ENCODE measurements at places on chromosomes 16 and 17.

GRCh38 chr16:63943566-63943965 is 1178.3 kb downstream of the CDH11 start:
- DNase-seq: no peak

GRCh38 chr17:3532106-3532858 is 25.3 kb downstream of the TRPV3 start:
- DNase-seq: no peak

DNA sequence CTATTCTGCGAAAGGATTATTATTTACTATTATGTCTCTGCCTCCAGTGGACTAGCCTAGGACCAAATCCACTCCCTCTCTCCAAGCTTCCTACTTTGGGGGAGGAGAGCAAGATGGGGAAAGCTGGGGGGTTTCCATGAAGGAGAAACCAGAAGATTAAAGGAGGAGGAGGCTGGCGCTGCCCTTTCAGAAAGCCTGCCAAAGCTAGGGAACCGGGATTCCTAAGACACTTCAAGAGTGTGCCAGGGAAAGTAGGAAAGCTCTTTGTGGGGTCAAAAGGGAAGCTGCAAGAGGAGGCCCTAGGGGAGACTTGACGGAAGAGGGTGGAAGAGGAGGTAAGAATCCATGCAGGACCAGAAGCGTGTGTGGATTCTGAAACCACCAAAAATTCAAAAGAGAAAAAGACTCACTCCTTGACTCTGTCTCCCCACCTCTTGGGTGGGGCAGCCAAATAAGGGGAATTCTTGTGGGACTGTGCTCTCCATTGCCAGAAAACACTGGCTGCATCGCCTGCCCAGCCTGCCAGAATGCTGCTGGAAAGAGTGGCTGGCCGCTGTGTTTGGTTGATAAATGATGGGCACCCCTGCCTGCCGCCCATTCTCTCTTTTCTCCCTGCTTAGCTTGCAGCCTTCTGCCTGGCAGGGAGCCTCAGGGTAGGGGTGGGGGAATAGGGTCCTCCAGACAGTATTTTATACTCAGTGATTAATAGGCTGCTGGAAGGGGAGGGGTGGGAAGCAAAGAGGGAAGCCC is 11.8 kb upstream of the KAT7 start:
- no peak for DNase-seq

- DNase-seq: no peak
Measured at GRCh38 chr16:20401066-20401465, 3.5 kb downstream of the PDILT start.

DNA sequence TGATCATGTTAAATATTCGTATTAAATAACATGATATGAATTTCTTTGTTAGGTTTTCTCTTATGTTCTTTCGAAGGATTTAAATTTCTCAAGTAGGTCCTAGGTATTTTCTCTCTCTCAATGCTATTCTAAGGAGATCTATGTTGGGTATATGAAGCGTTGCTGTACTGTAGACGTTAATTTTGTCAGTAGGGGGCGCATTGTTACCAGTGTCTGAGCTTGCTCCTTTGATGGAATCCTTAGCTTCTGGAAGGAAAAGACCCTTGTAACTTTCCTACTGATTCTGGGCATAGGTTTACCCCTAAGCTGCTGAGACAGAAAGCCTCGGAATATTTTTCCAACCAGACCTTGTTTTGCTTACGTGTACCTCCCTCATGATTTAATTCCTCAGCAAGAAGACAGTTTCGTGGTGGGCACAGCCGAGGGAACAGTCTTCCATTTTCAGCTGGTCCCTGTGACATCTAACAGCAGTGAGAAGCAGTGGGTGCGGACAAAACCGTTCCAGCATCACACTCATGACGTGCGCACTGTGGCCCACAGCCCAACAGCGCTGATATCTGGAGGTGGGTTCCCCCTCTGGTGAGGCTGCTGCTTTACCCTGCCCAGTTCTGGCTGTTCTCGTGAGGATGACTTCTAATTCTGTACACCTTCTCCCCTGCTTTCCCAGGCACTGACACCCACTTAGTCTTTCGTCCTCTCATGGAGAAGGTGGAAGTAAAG is 17.9 kb downstream of the UTP4 start:
- no peak for DNase-seq

DNA sequence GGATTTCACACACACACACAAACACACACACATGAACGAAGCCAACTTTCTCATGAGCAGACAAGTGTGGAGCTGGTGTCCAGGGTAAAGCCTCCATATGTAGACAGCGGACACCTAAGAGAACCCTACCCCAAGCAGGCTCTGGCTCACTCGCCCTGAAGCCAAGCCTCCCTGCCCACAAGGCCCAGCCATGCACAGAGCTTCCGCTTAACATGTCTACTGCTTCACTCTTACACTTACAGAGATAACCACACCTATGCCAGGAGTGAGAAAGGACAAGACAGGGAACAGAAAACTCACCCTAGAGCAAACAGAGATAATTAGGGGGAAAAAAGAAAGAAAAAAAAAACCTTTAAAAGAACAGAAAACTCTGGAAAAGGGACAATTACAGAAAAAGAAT is 67.5 kb downstream of the CYTH1 start:
- no peak for DNase-seq

- DNase-seq: no peak
Measured at GRCh38 chr17:82345151-82345976, 11.8 kb upstream of the SECTM1 start.

DNA sequence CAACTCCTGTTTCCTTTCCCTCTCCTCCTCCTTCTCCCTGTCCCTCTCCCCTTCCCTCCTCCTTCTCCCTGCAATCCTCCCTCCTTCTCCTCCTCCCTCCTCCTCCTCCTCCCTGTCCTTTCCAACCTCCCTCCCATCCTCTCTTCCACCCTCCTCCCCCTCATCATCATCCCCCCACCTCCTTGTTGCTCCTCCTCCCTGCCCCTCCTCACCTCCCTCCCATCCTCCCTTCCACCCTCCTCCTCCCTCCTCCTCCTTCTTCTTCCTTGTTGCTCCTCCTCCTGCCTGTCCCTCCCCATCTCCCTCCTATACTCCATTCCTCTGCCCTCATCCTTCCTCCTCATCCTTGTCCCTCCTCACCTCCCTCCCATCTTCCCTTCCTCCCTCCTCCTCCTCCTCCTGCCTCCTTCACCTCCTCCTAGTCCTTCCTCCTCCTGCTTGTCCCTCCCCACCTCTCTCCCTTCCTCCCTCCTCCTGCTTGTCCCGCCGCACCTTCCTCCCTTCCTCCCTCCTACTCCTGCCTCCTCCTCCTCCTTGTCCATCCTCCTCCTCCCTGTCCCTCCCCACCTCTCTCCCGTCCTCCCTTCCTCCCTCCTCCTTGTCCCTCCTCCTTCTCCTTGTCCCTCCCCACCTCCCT is 222.5 kb downstream of the IRF8 start:
- no peak for DNase-seq

GRCh38 chr17:64009571-64010402 is 10.6 kb downstream of the ICAM2 start:
- no peak for DNase-seq

- no peak for DNase-seq
Measured at GRCh38 chr16:20621406-20621805, 45.2 kb upstream of the ACSM2B start.

- no peak for DNase-seq
Measured at GRCh38 chr17:44780845-44781480, 22.2 kb downstream of the ADAM11 start.

DNA sequence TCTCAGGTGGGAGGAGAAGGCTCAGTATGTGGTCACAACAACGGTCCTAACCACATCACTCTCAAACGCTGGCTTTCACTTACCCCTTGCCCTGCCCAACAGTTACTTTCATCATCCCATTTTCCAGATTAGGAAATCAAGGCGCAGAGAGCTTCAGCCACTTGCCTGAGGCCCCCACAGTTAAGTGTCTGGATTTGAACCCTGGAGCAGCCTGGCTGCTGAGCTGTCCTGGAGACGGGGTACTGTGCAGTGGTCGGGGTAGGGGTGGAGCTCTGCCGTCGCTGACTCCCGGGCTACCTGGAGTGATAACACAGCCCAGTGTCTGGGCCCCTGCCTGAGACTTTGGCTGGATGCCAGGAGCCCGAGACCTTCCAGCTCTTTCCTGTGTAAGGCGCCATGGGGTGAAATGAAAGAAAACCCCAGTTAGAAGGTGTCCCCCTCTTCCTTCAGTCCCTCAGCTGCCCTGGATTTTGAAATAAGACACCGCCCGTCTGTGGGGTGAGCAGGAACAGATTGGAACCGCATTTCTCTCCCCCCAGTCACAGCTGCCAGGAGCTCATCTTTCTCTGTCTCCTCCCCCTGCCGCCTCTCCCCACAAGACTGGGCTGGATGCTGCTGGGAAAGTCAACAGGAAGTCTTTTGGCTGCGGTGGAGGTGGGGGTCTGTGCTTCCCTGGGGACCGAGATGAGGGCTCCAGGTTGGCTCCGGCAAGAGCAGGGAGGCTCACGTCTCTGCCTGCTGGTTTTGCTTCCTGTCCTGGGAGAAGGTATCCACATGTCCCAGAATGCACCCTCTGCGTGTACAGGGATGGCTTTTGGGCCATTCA is 280.2 kb downstream of the SEC14L1 start:
- no peak for DNase-seq

- DNase-seq: no peak
Measured at GRCh38 chr17:38720941-38721340, 9.2 kb upstream of the CISD3 start.

- DNase-seq: no peak
Measured at GRCh38 chr17:3474212-3474611, 1.6 kb upstream of the ASPA start.

GRCh38 chr16:83266848-83267553 is 540.8 kb upstream of the HSBP1 start:
- no peak for DNase-seq

DNA sequence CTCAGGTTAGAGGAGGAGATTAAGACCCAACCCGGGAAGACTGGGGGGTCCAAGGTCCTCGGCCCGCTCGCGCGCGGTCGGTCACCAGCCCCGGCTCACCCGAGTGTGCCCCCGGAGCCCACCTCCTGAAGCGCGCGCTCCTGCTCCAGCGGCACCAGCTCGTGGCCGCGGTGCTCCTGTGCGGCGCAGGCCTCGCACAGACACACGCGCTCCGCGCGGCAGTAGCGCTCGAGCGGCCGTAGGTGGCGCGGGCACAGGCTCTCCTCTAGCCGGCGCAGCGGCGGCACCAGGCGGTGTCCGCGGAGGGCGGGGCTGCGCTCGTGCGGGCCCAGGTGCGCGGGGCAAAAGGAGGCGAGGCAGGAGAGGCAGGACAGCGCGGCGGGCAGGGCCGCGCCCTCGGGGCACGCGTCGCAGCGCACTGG is 618 bp downstream of the TRIM47 start:
- peak; percentile 71 for DNase-seq

DNA sequence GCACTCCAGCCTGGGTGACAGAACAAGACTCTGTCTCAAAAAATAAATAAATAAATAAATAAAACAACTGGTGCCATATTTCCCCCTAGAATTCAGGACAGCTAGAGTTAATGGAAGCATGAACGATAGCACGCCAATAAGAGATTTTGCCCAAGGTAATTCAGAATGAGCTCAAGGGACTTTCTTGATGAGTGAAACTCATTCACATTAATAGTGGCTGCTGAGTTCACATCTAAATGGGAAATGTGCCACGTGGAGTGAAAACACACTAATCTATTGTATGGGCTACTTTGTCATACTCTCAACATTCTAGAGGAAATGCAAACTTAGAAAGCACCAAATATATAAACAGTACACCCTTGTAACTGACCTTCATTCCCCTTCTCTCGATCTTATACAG is 47.4 kb upstream of the PSMD7 start:
- no peak for DNase-seq

GRCh38 chr16:3254309-3254708 is 2.1 kb downstream of the MEFV start:
- no peak for DNase-seq

DNA sequence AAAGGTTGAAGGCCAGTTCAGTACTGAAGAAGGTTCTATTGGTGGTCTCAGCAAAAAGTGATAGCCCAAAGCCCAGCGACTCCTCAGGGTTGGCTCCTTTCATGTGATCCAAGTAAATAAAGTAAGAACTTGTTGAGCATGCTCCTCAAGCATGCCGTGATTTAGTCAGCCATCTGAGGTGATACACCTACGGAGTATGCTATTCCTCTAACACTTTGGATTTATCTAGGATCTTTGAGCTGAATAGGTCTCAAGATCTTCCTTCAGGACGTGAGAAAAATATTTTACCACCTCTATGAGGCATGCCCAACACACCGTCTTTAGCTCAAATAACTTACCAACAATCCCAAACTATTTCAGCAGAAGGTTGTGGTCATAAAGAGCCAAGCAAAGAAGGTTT is 153.3 kb upstream of the CORO6 start:
- DNase-seq: no peak

DNA sequence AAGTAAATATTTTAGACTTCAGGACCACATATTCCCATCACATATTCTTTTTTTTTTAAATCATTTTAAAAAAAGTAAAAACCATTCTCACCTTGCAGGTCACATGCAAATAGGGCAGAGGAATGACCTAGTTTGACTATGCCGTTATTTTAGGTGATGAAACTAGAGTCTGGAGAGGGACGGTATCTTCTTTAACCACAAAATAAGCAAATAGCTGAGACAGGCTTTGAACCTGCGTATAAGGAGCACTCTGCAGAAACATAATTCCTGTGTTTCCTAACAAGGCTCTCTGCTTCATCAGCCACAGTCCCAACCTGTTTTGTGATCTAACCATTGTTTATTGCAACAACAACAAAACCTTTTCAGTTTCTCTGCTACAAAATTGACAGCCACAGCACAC is 121.5 kb downstream of the PCTP start:
- no peak for DNase-seq

- no peak for DNase-seq
Measured at GRCh38 chr17:12180644-12181261, 160.1 kb downstream of the MAP2K4 start.

DNA sequence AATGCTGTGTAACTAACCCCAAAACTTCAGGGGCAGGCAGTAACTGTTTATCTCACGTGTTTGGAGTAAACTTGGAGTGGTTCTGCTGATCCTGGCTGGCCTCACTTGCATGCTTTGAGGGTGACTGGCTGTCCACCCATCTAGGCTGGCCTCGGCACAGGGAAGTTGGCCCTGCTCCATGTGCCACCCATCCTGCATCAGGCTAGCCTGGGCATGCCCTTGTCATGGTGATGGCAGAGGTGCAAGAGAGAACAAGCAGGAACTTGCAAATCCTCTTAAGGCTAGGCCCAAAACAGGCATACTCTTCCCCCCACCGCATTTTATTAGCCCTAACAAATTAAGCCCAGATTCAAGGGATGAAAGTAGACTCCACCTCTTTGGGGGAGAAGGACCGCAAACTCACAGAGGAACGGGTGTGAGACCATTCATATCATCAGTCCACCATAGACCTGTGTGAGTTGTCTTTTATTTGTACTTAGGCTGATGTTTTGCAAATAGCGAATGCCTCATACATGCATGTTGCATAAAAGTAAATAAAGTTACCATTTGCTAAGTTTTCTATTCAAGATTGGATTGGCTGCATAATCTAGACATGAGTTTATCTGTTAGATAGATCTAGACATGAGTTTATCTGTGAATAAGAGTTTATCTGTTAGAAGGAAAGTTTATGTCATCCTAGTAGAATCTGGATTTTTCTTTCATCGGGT is 221.0 kb downstream of the CCDC182 start:
- DNase-seq: no peak

GRCh38 chr17:7307686-7308624 is 527 bp downstream of the EIF5A start:
- peak; percentile 39 for DNase-seq

- no peak for DNase-seq
Measured at GRCh38 chr16:11562941-11563340, 23.8 kb downstream of the LITAF start.

- DNase-seq: no peak
Measured at GRCh38 chr16:72129976-72130656, 36.5 kb downstream of the DHX38 start.

All from stimulated activated CD4-positive, alpha-beta T cell treated with anti-CD3 and anti-CD28 coated beads, Interleukin-12 subunit alpha, Interleukin-12 subunit beta, amount 100 ng/mL, for 48 hours (primary cell).